ENCODE measurements at places on chromosomes 2 and 18.

- DNase-seq, result no peak
Observed at GRCh38 chr2:14363976-14364375, 268.5 kb upstream of the LRATD1 start.

DNA sequence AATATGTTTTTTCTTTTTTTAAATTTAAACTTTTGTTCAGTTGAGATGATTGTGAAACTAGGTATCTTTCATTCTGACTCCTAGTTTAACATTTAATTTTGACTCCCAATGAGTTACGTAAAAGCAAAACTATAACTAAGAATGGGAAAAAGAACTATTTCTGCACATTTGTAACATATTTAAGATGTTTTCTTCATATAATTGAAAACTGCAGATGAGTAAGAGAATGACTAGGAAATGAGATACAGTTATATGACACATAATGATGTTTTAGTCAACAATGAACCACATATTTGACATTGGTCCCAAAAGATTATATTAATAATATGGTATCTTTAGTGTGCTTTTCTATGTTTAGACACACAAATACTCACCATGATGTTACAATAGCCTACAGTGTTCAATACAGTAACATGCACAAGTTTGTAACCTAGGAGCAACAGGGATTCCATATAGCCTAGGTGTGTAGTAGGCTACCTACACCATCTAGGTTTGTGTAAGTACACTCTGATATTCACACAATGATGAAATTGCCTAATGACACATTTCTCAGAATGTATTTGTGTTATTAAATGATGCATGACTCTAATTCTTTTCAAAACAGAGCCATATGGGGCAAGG lies 12.6 kb downstream of the ERMN start:
- DNase-seq, result no peak

DNA sequence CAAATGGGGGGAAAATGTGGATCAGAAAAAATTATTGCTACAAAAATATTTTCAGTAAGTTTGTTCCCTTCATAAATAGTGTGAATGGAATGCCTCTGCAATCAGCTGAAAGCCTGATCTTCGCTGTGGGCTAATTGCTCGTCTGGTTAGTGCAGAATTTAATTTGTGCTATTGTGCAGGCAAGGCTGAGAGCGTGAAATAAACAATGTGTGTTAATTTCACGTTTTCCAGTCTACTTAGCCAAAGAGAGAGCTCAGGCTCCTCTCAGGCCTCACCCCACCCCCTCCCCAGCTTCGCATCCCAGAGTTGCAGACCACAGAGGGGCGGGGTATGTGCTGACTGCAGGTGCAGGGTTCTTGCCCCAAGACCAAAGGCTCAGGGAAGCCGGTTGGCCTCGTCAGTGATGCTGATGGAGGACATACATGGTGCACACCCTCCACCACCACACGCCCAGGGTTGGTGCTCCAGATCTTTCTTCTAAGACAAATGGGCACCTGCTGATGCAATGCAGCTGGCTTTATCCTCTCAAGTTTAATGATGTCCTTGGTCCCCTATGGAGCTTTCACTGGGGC lies 302.6 kb upstream of the SLC14A2 start:
- DNase-seq, result no peak

DNA sequence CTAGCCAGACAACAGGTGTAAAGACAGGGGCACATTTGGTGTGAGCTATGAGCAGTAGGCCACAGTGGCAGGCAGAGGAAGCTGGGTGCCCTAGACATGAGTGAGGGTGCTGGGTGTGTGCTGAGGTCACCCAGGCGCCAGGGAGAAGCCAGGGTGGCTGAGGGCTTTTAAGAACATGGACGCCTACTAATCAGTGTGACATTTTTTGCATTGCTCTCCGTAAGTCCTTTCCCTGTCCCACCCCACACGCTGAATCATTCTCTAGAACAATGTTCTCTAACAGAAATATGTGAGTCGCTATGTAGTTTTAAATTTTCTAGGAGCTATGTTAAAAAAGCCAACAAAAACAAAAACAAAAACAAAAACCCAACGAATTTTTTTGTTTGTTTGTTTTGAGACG lies 204.5 kb upstream of the REV1 start:
- DNase-seq, result no peak

- DNase-seq, result no peak
Observed at GRCh38 chr18:35634323-35634722, 52.8 kb downstream of the GALNT1 start.

DNA sequence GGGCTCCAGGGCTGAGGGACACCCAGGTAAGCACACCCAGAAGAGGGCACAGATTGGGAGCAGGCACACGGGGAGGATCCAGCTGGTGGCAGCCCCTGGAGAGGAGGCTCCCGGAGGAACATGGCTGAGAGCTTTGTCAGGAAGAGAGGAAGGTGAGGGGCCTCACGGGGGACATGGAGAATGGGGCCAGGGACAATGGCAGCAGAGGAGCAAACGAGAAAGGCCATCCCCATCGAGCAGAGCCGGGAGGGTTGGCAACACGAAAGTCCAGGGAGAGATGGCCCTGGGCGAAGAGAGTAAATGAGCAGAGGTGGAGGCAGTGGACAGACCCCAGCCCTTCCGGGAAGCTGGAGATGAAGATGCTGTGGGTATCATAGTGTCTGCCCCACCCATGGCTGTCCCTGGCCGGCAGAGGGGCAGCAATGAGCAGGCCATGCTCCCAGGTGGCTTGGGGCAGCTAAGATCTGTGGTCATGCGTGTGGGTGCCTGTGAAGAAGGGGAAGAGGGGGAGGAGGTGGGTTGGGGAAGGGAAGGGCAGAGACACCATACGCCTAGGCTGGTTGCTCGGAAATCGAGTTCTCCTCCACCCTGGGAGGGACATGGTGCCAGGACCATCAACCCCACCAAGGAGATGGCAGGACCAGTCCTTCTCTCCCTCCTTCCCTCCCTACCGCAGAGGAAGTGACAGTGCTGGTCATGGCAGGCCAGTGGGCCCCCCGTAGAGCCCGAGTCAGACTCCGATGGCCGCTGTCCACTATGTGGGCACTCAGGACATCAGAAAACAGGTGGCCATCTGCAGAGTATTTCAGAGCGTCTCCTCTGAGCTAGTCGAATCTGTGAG lies 191.7 kb downstream of the NDUFA10 start:
- no peak for DNase-seq

GRCh38 chr2:219459460-219460311 lies 25.0 kb downstream of the SPEG start:
- peak; percentile 57 for DNase-seq

DNA sequence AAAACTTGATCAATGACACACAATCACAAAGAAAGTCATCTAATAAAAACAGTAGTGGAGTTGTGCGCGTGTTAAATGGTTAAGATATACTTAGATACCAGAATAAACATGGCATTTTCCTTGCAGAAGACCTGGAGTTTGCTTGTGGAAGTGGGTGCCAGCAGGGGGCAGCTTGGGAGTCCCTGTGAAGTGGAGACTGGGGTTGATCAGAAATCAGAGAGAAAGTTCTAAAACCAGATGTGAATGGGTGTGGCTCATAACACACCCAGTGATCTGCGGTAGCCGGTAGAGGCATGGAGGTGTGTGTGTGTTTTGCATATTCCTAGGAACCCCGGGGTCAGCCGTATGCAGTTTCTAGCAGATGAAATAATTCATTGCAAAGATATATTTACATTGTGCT lies 300.1 kb upstream of the TRIB2 start:
- peak; percentile 86 for DNase-seq

DNA sequence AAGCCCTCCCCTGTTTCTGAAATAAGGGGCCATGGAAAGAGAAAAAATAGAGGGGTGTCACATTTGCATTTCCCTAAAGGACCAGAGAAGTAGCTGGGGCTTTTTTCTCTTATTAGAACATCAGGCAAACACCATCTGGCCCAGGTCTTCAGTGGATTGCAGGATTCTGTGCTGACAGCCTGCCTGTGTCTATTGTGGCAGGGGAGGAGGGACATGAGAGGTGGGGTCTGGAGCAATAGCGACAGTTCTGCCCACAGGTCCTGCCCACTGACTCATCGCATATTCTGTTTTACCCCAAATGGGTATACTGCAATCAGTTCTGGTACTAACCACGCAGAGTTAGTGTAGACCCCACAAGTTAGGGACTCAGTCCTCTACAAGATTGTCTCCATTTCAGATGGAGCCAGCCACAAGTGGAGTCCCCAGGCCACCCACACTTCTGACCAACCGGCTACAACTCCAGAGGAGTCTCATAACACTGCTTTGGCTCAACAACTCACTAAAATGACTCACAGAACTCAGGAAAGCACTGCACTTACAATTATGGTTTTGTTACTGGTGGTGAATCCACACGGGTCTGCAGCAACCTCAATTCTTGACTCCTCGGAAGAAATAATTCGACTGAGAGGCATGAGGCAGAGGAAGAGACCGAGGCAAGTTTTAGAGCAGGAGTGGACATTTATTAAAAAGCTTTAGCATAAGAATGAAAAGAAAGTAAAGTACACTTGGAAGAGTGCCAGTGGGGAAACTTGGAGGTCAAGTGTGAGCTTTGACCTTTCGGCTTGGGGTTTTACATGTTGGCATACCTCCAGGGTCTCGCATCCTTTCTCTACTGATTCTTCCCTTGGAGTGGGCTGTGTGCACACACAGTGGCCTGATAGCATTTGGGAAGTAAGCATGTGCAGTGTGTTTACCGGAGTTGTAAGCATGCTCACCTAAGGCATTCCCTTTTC lies 146.4 kb upstream of the SPATS2L start:
- no peak for DNase-seq

DNA sequence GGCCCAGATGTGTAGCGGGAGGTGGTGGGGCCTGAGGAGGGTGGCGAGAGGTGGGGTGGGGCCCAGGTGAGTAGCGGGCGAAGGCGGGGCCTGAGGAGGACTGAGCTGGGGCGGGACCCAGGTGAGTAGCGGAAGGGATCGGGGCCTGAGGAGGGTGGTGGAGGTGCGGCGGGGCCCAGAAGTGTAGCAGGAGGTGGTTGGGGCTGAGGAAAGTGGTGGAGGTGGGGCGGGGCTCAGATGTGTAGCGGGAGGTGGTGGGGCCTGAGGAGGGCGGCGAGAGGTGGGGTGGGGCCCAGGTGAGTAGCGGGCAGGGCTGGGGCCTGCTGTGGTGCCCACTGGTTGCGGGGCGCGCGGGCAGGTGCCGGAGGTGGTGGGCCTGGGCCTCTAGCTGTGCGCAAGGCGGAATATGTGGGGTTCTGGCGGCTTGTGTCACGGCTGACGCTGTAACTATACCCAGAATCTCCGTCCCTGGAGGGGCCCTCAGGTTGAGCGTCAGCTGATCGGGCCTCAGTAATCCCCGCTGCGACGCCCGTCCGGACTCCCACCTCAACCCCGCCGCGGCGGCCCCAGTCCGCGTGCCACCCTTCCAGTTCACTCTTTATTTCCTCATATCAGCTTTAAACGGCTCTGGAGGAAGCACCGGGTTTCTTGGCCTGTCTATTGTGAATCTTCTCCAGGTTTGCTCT lies 866 bp upstream of the SF3B6 start:
- no peak for DNase-seq

DNA sequence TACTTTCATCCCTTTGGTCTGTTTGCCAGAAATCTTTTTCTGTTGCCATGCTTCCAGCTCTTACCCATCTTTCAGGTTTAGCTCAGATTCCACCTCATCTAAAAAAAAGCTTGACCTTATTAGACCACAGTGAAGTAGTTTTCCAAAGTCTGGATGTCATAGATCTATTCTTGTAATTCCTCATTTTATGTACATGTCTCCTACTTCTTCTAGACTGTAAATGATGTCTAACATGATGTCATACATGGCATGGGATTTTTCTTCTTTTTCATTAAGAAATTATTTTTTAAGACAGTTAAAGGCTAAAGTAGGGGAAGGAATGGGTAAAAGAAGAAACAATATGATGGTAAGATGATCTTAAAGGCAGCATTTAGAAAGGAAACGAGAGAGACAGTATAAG lies 11.3 kb downstream of the GLS start:
- no peak for DNase-seq

DNA sequence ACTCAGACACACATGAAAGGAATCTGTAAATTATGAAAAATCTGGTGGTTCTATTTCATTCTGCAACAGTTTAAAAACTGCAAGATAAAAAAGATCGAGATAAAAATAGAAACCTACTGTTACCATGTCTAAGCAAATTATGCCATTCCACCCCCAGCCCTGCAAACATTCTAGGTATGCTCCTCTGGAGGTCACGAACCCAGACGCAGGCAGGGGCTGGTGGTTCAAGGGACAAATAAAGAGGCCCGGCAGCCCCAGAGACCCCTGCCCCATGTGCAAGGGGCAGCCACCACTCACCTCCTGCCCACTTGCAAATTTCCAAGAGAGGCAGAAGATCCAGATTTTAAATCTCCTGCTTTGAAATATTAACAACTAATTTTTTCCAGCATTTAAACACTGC lies 210.5 kb downstream of the ANAPC1 start:
- DNase-seq, result no peak

- DNase-seq, result no peak
Observed at GRCh38 chr2:112959109-112959812, 18.5 kb upstream of the IL36G start.

- DNase-seq, result peak; percentile 28
Observed at GRCh38 chr2:96970248-96970875, 16.0 kb downstream of the FAM178B start.

- DNase-seq, result no peak
Observed at GRCh38 chr2:17916584-17916983, 38.1 kb downstream of the KCNS3 start.

DNA sequence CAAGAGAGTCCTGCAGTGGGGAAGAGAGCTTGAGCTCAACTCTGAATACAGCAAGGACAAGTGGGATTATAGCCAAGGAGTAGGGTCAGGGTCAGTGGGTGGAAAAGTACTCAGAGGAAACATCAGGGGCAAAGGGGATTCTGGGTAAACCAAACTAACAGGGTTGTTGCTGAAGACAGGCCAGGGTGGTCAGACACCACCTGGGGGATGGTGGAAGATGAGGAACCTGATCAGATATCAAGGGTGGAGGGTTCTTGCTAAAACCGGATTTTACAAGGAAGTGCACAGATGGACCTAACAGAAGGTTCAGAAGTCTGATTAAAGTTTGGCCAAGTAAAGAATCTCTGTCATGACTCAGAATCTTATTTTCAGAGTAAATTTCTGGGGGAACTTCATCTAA lies 16.5 kb downstream of the OSBPL1A start:
- DNase-seq, result no peak

DNA sequence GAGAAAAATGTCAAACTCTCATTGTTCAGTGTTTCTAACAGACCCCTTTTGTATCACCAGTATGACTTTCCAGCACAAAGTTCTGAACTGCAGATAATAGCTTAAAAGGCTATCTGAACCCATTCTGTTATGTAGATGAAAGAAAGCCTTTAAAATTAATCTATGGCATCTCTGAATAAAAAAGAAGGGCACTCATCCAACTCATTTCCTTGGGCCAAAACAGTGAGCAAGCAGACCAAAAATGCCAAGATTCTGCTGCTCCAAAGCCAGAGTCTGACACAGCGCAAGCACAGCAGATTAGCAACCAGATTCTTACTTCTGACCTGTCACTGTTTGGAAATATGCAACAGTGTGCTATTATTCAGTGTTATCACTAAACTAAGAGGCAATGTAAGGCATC lies 22.6 kb upstream of the ITGA6 start:
- DNase-seq, result no peak
